ENCODE measurements at places on chromosomes 6 and 20. TPM values are rescaled to one million over a fixed set of nuclear protein-coding genes. Genes with fewer than 3 reads are reported as not detected.

DNA sequence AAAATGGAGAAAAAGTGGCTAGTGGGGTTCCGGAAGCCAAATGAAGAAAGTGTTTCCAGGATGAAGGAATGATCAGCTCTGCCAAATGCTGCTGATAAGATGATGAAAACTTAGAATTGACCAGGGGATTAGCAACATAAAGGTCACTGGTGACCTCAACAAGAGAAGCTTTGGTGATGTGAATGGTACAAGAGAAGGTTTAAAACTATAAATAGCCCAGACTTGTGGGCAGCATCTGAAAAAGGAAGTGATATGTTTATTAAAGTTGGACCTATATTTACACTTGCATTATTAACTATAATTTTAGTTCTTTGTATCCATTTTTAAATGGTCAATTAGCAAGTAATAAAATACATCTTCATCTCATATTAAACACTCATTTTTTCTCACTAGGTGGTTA, 45.1 kb downstream of the CGA start:
- no peak for DNase-seq

GRCh38 chr6:151257985-151258445, 18.2 kb downstream of the AKAP12 start:
- DNase-seq: no peak

DNA sequence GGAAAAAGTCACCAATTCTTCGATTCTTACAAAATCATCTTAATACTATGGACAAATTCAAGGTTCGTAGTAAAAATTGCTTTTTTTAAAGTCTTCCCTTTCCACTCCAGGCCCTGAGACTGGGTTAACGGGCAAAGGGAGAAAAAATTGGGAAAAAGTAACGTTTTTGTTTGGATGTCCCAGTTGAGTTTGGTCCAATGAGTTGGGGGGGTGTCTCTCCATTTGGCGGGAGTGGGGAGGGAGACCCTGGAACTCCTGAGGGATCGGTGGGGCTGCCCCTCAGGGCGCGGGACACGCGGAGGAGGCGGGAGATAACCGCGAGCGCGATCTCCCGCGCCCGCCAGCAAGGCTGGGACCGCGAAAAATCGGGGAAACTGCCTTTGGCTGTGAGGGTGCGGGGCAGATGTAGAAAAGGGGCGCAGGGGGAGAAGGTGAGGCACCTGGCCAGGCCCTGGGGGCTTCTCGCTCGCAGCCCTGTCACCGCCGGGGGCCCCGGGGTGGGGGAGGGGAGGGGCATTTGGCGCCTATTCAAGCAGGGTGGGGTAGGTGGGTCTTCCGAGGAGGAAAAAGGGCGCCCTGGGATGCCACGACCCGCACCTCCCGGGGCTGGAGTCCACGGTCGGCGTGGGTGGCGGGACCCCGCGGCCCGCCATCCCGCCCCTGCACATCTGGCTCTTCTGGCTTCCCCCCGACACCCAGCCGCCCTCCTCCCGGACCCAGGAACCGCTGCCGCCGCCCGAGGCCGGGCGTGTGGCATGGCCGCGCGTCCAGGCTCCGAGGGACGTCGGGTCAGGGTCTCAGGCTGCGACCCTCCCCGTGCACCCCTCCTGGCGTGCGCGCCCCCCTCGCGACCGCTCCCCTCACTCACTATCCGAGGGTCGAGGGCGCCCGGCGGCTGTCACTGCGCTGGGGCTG, 595 bp downstream of the FBXO5 start:
- peak; percentile 83 for DNase-seq

- DNase-seq: no peak
Measured at GRCh38 chr6:78615430-78615904, 251.9 kb upstream of the IRAK1BP1 start.

DNA sequence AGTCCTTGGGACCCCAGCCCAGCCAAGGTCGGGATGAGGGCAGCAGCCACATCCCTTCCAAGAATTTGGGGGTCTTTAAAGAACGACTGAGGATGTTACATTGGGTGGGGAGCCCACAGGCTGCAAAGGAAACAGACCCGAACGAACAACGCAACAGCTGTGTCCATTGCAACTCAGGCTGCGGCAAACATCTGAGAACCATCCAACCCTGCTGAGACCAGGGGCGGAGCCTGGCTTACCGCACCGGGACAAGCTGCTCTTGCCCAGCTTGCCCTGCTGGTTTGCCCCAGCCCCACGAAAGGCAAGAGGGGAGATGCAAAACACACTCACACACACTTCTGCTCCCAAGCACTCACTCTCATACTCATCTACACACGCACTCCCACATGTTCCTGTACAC, 21.5 kb upstream of the TAF4 start:
- no peak for DNase-seq

DNA sequence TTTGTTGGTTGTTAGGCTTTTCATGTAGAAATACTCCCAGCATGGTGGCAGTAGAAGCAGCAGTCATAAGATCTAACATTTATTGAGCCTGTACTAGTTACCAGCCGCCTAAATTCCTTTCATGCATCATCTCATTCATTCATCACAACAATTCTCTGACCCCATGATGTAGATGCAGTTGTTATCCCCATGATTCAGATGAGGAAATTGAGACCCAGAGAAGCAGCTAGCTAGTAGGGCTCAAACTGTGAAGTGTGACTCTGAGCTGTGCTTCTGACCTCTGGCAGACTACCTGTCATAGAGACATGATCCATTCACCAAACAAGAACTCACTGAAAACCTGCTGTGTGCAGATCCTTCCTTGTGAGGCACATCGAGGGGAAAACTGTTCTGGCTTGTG, 16.9 kb downstream of the RREB1 start:
- DNase-seq: no peak

GRCh38 chr6:160253714-160254113, 4.9 kb downstream of the SLC22A2 start:
- DNase-seq: no peak

DNA sequence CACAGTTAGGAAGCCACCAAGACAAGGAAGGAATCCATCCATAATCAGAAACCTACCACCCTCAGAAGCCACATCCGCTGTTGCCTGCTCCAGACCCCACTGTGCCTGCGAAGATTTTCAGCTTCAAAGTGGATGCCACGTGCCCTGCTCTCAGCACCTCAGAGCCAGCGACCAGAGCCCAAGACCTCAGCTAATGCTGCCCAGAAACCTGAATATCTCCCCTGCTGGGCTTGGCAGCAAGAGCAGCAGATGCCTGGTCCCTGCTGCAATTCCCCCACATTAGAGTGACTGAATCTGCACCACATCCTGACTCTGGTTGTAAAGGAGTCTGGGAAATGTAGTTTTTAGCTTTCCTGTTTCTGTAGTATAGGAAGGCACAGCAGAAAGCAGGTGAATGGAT, 10.7 kb upstream of the ULBP3 start:
- no peak for DNase-seq

The SLC17A9 gene
- 9.9 TPM for total RNA-seq

The SNAP91 gene
- 0.97 TPM for total RNA-seq

The MYCT1 gene
- total RNA-seq: 13.2 TPM

The RHAG gene
- 0.28 TPM for total RNA-seq

The LINC00237 gene
- total RNA-seq: not detected

The EBF4 gene
- 17.4 TPM for total RNA-seq
